ENCODE measurements at places on chromosomes 1 and 21. TPM values are rescaled to one million over a fixed set of nuclear protein-coding genes. Genes with fewer than 3 reads are reported as not detected.

The RASAL2 gene
- total RNA-seq = 9.2 TPM

DNA sequence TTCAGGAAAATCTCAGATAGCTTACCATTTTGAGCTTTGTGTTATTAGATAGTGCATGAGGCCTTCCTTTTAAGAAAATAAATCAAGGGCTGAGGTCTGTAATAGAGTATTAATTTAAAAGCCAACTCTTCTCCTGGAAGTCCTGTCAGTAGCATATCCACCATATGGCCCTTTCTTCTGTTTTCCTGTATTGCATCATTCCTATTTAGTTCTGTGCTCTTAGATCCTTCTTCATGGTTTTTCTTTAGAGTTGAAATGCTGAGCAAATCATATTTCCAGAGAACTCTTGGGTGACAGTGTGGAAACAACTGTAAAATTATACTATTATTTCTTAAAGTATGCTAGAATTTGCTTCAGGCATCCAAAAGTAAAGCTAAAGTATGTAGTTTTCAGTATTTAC, 91.7 kb downstream of the TTC3 start:
- H3K4me1 ChIP-seq = no peaks in the 10 kb centered on the region
- H3K36me3 ChIP-seq = no peaks in the 10 kb centered on the region
- no peak for DNase-seq
- no peaks in the 10 kb centered on the region for H3K27me3 ChIP-seq
- no peak overlapping the region for H3K27ac ChIP-seq

The HES2 gene
- 2.2 TPM for total RNA-seq

The LCE2C gene
- not detected for total RNA-seq

The HAO2 gene
- total RNA-seq = not detected

The ABCA4 gene
- 0.85 TPM for total RNA-seq

- peak; percentile 58 for DNase-seq
- peak overlapping the region; percentile 21 for H3K4me3 ChIP-seq
- H3K4me1 ChIP-seq = no peaks in the 10 kb centered on the region
- H3K27me3 ChIP-seq = no peaks in the 10 kb centered on the region
- peak overlapping the region; percentile 78 for H3K27ac ChIP-seq
- H3K36me3 ChIP-seq = no peaks in the 10 kb centered on the region
Observed at GRCh38 chr1:225746361-225747179, 31.1 kb upstream of the SRP9 start.

DNA sequence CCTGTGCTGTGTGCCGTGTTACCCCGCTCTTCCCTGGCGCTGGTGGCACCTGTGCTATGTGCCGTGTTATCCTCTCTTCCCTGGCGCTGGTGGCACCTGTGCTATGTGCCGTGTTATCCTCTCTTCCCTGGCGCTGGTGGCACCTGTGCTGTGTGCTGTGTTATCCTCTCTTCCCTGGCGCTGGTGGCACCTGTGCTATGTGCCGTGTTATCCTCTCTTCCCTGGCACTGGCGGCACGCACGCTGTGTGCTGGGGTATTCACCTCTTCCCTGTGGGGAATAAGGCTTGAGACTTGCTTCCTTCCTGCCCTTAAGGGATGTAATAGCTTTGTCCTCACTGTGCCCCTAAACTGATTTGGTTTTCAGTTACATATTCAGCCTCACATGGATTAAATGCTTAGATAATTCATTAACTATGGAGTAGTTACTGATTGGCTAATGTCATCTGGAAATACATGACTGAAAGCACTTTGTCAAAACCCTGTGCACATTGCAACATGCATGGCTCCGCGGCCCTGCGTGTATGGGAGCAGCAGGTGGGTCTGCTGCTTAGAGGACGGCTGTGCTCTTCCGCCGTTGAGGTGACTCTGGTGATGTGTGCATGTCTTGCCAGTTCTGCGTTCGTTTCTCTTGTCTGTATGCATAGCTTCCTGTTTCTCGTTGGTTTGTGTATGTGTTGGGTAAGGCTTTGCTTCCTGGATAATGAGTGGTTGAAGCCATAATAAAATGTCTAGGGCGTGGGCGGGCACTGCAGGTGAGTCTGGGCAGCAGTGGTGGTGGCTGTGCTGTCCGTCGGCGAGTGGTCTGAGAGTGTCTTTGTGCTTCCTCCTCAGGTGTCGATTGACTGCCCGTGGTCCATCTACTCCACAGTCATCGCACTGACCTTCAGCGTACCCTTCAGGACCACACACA, 17.9 kb upstream of the PWP2 start:
- H3K27ac ChIP-seq = no peak overlapping the region
- H3K27me3 ChIP-seq = no peaks in the 10 kb centered on the region
- DNase-seq = peak; percentile 3
- no peaks in the 10 kb centered on the region for H3K4me1 ChIP-seq

The SLC30A7 gene
- total RNA-seq = 31.0 TPM

- no peak overlapping the region for H3K27ac ChIP-seq
- no peaks in the 10 kb centered on the region for H3K36me3 ChIP-seq
- no peak overlapping the region for H3K4me3 ChIP-seq
- DNase-seq = no peak
Observed at GRCh38 chr1:985126-985525, 3.2 kb upstream of the PERM1 start.

The KRTAP12-4 gene
- total RNA-seq = not detected
